ENCODE measurements at places on chromosomes 5 and 9.

DNA sequence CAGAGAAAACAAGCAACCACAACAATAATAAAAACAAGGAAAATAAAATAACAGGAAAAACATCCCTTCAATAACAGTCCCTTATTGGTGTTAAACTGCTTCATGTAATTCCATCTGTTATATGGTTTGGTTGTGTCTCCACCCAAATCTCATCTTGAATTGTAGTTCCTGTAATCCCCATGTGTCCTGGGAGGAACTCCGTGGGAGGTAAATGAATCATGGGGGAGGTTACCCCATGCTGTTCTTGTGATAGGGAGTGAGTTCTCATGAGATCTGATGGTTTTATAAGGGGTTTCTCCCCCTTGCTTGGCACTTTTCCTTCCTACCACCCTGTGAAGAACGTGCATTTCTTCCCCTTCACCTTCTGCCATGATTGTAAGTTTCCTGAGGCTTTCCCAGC lies 369.8 kb downstream of the TMEM232 start:
- DNase-seq: no peak

DNA sequence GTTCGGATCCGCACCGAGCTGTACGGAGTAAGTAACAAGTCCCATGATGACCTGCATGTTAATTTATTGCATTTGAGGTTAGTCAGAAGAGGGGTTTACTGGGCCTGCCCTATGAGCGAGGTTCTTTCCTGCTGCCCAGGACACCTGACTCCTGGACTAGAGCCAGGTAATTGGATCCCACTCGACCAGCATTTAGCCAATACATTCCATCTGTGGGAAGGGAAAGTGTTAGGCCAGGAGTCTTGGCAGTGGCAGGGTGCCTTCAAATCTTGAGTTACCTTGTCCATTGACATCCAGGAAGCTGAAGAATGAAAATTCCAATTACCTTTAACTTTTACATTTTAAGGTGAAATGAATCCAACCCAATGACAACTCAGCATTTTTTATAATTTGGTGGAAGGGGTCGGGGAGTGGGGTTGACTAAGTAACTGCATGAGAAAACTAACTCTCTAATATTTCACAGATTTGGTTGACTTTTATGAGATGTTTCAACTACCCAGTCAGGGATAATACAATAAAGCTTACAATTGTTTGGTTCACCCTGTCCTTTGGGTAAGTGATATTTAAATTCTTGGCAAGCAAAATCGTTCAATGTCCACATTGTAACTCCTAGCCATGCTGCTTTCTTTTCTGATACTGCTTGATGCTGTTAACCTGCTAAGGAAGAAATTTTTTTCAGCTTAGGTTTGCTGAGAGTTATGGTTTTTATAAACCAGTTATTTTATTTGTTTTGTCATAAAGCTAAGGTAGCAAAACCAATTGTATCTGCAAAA lies 111.6 kb upstream of the IQGAP2 start:
- no peak for DNase-seq

DNA sequence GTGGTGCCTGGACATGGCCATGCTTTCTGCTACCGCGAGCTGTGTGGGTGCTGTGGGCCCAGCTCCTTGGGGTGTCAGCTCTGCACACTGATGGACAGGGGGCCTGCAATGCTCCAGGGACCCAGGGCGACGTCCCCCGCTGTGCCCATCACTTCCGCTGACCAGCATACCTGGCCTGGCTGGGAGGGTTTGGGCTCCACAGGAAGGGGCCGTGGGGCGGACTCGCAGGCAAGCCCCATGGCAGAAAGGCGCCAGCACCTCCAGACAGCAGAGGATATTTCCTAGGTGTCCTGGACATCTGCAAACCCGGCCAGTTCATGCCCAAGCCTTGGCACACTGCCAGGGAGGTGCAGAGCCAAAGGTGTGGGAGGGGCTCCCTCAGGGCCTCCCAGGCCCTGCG lies 295.8 kb upstream of the IRX4 start:
- no peak for DNase-seq

- DNase-seq: no peak
These were observed 133.6 kb downstream of the ATG10 start for GRCh38 chr5:82105457-82105856.

DNA sequence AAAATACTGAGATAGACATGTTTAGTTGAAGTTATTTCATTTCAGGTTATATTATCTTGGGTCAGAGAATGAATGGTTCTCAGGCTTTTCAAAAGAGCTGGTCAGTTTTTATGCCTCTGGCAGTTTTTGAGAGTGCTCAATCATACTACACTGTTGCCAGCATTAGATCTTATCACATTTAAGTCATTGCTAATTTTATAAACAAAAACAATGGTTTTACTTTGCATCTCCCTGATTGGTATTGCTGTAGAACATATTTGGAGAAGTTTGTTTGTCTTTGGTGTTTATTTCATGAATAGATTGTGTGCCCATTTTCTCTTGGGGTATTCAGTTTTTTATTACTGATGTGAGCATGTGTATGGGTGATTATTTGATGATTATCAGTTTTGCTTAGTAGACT lies 1.5 kb downstream of the CATSPER3 start:
- no peak for DNase-seq

GRCh38 chr5:16791036-16791705 lies 144.9 kb downstream of the MYO10 start:
- DNase-seq: no peak

- DNase-seq: peak; percentile 39
These were observed 132.2 kb downstream of the EBF1 start for GRCh38 chr5:158967541-158967940.

- no peak for DNase-seq
These were observed 2.3 kb downstream of the ADRB2 start for GRCh38 chr5:148828511-148829247.

DNA sequence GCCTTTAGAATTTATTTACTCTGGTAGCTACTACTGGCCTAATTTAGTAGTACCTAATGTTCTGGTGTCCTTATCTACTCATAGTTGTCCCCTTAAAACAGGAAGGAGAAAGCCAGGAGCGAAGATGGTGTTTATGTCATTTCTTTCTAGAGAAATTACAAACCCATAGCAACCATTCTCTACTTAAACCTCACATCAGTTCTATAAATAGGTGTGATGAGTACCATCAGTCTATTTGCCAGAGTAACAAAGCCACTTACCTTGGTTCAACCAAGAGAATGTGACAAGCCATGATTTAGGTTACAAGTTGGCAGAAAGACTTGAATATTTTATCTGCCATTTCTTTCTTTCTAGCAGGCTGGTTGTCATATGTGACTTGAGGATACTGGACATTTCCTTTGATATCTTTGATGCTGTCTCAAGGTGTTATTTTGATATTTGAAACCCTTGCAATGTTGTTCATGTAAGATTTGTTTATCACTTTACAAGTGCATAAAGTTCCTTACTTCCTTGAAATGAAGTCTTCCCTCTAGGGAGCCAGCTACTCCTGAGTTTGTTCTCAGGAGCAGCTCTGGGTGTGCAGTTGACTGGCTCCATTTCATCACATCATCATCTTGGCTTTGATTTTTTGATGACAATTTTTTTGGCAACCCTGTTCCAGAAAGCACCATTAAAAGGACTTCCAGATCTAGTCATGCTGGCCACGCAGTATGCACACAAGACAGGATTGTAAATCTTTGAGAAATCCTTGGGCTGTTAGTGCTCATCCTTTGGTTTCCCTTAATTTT lies 286.8 kb downstream of the ARHGAP26 start:
- DNase-seq: no peak

DNA sequence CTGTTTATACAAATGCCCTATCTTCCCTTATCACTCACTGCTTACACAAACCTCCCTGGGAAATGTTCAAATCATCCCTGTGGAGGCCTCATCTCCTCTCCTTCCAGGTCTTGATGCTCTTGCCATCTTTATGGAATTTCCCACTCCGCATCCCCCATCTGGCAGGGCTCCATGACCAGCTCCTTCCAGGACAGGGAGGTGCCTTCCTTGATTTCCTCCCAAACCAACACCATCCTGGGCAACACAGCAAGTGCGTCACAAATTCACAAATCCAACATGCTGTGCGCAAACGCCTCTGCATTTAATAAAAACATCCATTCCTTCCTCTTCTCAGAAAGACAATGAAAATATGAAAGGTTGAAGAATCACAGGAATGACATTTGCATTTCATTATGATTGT lies 51.7 kb downstream of the EPB41L4A start:
- DNase-seq: no peak

GRCh38 chr5:74034733-74035132 lies 408.7 kb downstream of the ARHGEF28 start:
- no peak for DNase-seq

DNA sequence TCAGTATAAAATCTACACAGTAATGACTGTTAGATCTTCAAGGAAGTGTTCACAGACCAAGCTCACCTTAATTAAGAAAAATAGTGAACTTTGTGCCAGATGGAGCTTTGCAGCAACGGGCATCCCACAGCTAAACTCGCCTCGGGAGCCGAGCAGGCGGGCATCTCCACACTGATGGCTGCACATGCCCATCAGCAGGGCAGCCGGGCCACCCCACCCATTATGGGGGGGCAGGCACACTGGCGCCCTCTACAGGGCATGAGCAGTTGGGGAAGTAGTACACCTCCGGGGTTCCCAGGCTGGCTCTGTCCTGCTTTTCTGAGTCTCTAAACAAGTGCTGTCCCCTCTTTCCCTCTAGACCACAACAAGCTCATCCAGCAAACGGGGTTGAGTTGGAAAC lies 21.6 kb downstream of the ANKS6 start:
- DNase-seq: no peak

GRCh38 chr5:79081779-79082178 lies 12.2 kb downstream of the BHMT2 start:
- DNase-seq: no peak

DNA sequence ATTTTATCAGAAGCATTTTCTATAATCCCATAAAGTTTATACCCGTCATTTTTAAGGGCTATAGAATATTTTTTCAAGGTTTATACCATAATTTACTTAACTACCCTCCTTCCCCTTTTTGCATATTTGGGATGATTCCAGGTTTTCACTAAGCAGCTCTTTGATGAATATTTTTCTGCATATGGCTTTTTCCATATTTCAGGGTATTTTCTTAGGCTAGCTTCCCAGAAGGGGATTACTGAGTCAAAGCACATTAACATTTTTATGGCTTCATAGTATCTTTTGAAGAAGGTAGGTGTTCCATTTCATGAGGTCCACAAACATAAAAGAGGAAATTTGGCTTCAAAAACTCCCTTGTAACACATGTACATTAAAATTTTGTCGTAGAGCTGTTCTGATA lies 14.6 kb upstream of the COL15A1 start:
- no peak for DNase-seq

- DNase-seq: peak; percentile 78
These were observed 69.3 kb upstream of the NIPAL4 start for GRCh38 chr5:157390551-157391297.

- no peak for DNase-seq
These were observed 173.7 kb downstream of the RMI1 start for GRCh38 chr9:84154320-84154719.

GRCh38 chr9:89247431-89248353 lies 63.3 kb upstream of the CKS2 start:
- no peak for DNase-seq

DNA sequence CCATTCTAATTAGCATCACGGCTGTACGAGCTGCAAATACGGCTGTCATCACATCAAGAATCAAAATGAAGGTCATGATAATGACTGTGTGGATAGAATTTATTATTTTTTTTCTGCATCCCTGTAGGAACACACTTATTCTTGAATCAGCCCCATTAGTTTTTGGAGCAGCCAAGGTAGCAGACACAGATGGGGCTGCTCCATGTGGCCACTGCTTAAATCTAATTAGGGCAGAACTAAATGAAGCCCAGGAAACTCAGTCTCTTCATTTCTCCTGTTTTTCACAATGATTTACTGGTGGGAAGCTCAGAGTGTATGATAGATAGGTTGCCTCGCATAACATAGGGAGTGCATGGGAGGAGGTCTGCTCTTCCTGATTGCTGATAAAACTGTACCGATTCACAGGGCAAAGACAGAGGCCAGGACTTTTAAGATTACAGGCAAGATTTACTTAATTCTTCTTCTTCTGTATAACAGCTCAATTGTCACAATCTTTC lies 275.5 kb downstream of the GLIS3 start:
- DNase-seq: no peak

- no peak for DNase-seq
These were observed 5.3 kb downstream of the TENT2 start for GRCh38 chr5:79617539-79617938.

DNA sequence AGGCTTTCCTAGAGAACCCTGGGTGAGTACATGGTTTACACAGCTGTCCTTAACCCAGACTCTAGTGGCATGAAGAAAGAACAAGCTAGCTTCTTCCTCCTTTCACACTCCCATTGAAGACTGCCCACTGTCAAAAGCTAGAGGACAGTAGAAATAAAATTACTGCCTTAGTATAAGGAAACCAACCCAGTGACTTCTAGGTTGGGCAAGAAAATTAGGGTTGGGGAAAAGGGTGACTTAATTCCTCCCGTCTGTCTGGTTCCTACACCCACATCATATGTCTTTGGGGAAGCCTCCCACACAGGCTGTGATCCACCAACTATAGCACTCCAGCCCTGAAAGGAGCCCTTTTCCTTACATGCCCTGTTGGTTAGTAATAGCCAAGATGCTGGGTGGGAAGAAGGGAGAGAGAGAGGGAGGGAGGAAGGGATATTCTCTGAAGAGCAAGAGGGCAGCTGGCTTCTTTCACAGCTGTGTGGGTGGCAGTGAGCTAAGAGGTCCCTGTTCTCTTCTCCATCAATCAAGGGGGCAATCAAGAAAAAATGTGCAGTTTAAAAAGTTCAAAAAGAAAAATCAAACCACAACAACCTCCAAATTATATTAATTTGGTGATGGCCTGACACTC lies 21.7 kb downstream of the HBEGF start:
- no peak for DNase-seq

DNA sequence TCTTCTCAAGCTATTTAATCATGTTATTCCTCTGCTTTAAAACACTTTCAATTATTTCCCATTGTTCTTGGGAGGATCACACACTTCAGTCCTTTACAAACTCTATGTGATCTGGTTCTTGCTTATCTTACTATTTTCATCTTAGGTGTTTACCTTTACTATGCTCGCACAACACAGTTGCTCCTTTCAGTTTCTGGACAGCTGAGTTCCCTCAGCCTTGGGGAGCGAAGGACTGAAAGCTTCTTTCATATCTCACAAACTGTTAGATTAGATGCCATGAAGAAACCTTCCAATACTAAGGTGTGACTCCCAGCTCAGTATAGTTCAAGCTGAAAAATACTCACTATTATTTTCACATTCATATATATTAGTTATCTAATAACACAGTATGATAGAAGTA lies 117.9 kb downstream of the CDC42SE2 start:
- DNase-seq: no peak

- no peak for DNase-seq
These were observed 57.8 kb downstream of the ZNF462 start for GRCh38 chr9:106920701-106921283.

GRCh38 chr9:23496489-23497136 lies 329.4 kb downstream of the ELAVL2 start:
- DNase-seq: no peak

DNA sequence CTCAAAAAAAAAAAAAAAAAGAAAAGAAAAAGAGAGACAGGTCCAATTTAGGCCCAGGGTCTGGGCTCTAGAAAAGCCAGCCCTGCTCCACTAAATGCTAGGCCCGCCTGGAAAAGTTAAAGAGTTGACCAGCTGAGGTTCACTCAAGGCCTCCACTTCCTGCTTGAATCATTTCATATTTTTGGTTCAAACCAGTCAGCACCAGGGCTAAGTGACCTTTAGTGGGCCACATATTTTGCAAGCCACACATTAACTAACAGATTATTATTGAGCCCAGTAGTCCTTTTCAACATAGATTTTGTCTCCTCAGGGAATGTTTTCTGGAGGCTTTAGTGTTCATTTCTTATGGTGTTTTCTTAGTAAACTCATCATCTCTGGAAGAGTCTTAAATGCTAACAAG lies 156.6 kb downstream of the TLR4 start:
- no peak for DNase-seq

GRCh38 chr9:110343551-110343950 lies 5.9 kb upstream of the TXNDC8 start:
- no peak for DNase-seq
